ENCODE measurements at places on chromosomes 6 and 20.

DNA sequence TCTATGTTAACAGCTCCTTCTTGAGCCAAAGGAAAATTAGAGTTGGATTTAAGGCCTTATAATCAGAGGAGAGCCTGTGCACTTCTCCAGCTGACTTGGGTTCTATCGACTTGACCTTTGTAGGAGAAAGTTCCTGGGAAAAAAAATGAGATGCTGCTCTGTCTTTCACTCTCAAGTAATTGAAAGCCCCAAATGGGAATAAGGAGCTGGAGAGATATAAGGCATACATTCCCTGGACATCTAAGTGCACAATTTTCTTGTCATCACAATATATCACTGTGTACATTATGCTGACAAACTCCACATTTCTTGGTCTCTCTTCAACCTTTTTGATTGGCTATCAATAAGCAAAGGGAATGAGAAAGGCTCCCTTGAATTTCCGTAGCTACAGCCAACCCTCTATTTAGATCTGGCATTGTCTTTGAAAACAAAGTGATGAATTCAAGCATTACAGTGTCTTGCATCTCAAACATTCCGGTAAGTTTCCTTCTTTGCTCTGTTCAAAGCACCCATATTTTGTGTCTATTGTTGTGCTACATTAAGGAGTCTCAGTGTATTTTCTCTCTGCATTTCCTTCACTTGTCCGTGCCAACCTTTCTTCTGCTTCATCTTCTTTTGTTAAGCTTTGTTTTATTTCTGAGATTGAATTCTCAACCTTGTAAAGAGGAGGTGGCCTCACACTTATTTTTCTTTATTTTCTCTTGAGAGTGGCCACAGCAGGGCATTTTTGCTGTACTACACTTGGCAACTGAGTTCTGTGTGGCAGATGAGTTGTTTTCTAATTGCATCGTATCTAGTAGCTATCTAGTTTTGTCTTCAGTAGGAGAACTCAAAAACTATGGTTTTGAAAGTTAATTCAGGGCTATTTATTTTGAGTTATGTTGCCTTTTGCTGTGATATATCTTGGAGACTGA lies 450.3 kb upstream of the MAN1A1 start:
- DNase-seq, result no peak

DNA sequence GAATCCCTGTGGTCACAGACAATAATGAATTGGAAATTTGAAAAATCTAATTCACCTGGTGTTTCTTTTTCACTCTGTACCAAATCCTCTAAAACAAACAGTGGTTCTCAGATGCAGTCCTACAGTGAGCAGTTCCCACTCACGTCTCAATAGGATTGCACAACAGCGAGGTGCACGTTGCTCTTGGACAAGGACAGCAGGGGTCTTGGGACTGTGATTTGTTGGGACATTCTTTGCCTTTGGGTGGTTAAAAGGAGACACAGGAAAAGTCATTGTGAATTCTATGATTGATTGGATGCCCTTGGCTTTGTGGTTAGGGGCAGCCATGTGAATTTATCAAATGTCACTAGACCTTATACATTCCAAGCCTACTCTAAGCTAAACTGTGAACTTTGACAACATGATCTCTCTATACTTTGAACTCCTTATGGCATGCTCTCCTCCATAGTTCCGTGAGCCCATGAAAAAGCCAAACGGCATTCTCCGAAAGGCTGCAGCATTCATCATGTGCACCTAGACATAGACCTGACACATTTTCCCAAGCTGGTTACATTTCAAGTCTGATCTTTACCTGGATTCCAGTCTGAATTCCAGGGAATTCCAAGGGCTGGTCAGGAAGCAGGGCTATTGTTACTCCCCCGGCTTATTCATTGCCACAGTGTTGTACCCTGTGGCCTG lies 647 bp downstream of the UNC93A start:
- DNase-seq, result no peak

DNA sequence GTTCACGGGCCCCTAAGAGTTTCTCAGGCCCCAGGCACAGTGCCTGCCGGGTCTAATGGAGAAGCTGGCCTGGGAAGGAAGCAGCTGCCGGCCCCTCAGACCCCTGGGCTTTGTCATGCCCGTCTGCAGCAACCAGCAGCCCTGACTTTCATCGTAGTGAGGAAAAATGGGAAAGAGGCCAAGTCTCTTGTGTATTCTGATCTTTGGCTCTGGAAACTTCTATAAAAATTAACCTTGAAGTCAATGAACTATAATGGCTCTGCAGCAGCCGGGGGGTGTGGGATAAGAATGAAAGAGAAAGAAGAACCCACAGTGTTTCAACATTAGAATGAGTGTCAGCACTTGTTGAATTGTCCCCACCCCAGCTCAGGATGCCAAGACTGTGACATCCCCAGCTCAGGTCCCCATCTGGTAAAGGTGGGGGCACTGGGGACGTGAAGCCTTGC lies 12.9 kb downstream of the TGM2 start:
- peak; percentile 70 for DNase-seq

DNA sequence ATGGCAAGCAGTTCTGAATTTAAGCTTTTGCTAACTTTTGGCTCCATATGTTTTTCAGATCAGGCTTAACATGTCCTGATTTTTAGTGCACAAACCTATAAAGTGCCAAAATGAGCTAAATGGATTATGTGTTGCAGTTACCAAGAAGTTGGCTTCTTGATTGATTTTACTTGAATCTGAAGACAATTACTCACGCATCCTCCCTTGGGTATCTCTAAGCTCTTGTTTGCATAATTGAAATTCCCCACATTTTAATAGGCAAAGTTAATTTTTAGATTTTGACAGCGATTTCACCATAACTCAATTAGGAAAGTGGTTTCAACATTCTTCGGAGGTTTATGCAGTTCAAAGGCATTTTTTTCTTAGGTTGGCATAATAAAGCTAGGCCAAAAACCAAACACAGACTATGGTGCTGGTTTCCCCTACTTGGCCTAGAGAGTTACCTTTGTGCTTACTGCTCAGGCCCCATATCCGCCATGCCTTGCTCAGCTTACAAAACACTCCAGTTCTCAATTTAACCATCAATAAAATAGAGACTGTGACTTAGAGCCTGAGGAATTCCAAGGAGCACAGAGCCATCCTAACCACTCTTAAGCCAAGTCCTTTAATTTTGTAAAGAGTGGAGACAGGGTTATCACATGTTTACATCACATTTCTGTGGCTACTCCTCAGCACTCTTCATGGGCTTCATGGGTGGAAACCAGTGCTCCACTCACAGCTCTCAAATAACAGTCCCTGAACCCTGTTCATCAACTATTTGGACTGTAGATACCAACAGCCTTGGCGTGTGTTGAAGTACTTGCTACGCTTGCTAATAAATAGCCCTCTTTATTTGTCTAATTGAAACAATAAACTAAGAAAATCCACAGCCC lies 32.1 kb downstream of the LAMA4 start:
- DNase-seq, result no peak

DNA sequence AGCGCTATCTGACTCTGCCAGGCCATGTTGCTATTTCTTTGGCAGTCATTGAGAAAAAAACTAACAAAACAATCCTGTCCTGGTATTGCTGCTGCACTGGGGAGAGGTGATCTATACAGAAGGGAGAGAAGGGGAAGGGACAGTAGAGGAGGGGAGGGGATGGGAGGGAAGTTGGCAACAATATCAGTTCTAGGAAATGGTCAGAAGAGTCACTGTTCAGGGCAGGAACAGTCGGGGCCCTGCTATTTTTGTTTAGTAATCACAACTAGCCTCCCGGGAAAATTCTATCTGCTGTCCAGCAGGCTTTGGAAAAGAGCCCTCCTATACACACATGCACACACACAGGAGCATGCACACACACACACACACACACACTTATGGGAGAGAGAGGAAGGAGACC lies 142.3 kb upstream of the CARMIL1 start:
- no peak for DNase-seq

- DNase-seq, result no peak
These were observed 2.9 kb downstream of the NRN1 start for GRCh38 chr6:6003621-6004366.

DNA sequence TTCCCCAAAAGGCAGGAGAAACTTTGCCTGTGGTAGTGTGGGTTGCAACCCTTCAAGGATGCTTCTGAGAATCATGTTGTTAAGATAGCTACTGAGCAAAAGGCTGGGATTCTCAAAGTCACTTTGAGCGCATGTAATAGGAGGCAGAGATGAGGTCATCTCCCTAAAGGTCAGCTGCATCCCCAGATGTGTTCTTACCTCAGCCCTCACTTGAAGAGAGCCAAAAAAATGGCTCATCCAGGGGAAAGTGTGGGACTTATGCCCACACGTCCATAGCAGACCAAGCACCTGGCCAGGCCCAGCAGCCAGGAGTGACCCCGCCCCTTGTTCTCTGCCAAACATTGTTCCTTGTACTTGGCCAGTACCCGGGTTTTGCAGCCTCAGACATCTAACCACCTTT lies 187.0 kb upstream of the BMP2 start:
- no peak for DNase-seq

- DNase-seq, result no peak
These were observed 27.9 kb downstream of the GSS start for GRCh38 chr20:34927736-34928135.

DNA sequence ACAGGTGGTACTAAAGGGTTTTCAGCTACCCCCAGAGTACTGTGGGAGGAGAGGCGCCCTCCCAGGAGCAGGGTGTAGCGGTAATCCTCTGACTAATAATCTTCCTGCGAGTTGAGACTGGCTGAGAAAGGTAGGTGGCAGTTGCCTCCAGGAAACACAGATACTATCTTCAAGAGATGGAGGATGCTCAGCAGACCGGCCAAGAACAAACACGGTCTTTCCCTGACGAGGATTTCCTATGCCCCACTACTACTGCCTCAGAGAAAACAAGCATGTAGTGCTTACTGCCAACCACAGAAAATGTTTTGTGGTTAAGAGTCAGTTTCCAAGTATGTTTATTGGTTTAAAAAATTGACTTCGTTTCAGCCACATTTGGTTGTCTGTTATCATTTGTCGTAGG lies 26.8 kb downstream of the C6orf89 start:
- no peak for DNase-seq

- no peak for DNase-seq
These were observed 875.6 kb downstream of the TFAP2A start for GRCh38 chr6:9539231-9539755.

GRCh38 chr20:16004108-16004854 lies 569.0 kb downstream of the KIF16B start:
- DNase-seq, result no peak

- peak; percentile 23 for DNase-seq
These were observed 86.3 kb upstream of the PROKR2 start for GRCh38 chr20:5402903-5403531.

DNA sequence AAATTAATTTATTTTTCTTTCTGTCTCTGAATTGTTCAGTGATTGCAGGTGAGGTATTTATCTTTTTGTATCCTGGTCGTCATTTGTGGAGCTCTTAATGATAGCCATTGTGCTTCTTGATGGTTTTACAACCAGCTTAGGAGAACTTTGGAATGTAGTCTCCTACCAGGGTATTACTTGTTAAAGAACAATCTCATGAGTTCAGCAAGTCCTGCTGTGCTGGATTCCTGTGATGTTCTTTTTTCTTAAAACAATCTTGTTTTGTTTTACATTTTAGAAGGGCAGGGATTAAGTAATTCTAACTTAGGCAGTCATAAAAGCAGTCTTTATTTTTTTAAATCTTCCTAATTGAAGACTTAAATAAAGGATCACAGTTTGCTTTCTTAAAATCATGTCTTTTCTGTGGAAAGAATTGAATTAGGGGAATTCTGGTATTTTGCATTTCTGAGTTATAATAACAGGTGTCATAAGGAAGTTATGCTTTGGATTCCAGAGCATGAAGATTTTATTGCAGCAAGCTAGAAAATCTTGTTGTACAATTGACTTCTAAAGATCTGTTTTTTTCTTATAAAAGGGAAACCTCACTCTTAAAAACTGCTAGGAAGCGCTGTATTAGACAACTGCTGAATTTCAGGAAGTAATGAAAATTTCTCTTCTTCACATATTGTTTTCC lies 23.7 kb downstream of the RIOK1 start:
- DNase-seq, result no peak

DNA sequence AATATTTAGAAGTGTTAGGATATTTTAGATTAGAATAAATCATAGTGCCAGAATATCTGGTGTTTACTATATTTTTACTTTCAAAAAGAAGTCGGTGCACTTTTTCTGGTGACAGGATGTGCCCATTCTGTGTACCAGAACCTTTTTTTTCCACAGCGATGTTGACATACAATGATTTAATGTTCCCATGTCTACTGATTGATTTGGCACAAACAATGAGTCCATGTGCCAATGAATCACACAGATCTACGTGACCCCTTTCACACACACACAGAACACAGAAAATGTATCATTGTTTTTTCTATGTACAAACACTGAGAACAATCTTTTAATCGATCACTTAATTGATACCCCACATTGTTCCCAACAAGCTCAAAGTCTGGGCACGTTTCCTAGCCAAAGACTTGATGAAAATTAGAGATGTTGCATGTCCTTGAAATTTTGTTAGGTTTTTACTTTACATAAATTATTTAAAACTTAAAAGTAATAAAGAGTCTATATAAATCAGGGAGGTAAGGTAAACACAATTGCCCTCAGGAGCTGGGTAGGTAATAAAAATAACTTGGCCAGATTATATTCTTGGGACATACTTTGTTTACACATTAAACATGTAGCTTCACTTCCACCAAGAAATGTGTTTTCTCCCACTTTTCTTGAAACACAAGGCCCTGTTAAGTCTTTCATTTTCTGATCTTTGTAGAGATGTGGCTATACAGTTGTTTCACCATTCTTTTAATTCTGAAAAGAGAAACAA lies 36.4 kb upstream of the SOX4 start:
- peak; percentile 77 for DNase-seq

GRCh38 chr6:139430899-139431601 lies 56.6 kb upstream of the CITED2 start:
- DNase-seq, result no peak

DNA sequence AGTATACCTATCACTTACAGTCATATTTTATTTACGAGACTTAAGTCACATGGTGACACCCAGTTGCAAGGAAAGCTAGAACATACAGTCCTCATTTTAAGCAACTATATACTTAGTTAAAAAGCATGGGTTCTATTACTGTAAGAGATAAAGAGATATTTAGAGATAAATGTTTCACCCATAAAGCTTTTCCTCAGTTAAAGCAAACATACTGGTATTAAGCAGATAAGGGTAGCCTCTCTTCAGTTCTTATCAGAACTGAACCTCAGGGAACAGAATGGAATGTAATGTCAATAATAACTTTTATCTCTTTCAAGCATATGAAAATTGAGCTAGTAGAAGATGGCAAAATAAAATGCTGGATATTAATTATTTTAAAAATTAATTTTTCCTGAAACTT lies 9.9 kb upstream of the ASCC3 start:
- DNase-seq, result no peak

GRCh38 chr6:143176090-143177021 lies 115.7 kb downstream of the AIG1 start:
- DNase-seq, result no peak

DNA sequence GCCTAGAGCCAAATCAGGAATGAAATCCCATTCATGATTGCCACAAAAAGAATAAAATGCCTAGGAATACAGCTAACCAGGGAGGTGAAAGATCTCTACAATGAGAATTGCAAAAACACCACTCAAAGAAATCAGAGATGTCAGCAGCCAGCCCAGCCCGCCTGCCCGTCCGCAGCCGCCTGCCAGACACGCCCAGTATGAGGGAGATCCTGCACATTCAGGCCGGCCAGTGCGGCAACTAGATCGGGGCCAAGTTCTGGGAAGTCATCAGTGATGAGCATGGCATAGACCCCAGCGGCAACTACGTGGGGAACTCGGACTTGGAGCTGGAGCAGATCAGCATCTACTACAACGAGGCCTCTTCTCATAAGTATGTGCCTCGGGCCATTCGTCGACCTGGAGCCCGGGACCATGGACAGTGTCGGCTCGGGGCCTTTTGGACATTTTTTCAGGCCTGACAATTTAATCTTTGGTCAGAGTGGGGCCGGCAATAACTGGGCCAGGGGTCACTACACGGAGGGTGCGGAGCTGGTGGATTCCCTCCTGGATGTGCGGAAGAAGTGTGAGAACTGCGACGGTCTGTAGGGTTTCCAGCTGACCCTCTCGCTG lies 13.4 kb downstream of the GABRR2 start:
- no peak for DNase-seq

Measured in COR-L47 (cell line).